ENCODE measurements at places on chromosomes 16 and 17. TPM values are rescaled to one million over a fixed set of nuclear protein-coding genes. Genes with fewer than 3 reads are reported as not detected.

DNA sequence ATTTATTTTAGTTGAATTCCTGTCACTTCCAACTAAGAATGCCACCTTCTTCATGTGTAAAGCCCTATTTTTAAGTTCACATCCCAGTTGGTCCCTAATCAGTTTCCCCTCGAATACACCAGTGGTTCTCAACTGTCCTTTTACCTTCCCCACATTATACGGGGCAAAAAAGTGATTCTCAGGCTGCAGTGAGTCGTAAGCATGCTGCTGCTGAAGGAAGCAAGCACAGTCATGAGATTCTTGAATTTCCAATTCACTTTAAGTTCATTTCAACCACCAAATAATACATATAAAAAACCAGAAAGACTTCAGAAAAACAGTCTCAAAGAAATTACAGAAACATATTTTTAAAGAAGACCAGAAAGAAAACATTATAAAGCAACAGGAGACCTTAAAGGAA lies 47.9 kb downstream of the UBE2G1 start:
- DNase-seq: no peak

The UMOD gene
- total RNA-seq: not detected

DNA sequence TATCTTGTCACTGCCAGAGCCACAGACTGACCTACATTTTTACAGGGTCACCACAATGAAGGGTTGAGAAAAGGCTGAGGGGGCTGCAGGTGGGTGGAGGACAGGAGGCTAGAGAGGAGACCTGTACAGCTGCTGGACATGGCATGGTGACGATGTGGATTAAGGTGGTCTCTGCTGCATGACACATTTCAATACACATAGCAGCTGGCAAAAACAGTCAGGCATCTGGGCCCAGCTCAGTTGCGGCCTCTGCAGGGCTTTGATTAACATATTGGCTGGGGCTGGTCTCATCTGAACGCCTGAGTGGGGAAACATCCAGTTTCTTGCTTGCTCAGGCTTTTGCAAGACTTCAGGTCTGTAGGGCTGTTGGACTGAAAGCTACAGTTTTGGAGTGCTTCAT lies 265.4 kb upstream of the FOXF1 start:
- DNase-seq: no peak

DNA sequence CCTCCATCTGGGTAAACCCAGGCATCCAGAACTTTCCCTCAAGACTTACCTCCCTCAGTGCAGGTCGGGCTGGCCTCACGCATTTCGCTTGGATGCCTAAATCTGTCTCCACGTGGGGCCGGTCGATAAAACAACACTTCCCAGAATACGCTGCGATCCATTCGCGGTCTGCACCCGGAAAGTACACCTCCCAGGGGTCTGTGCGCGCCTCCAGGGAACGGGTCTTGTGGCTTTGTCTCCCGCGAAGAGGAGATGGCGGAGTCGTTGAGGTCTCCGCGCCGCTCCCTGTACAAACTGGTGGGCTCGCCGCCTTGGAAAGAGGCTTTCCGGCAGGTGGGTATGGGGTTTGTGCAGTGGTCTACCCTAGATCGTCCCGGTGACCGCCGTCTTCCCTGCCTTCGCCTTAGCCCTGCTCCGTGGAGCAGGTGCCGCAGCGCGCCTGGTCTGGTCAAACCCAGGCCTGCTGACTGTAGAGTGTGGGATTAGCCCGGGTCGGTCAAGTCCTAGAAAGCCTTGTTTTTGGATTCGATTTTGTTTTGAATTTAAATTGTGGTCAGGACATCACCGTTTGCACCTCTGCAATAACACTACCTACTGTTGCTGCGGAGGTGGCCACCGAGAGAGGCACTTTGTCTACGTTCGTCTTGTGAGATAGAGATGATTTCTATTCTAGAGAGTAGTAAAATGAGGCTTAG lies at the start of gene RPAIN:
TSS of gene RPAIN (plus strand) at position 224 of the 695 bp plus-strand sequence. CDS start at position 253, 29 bp downstream.
- peak; percentile 78 for DNase-seq

The PTX4 gene
- total RNA-seq: 0.18 TPM

DNA sequence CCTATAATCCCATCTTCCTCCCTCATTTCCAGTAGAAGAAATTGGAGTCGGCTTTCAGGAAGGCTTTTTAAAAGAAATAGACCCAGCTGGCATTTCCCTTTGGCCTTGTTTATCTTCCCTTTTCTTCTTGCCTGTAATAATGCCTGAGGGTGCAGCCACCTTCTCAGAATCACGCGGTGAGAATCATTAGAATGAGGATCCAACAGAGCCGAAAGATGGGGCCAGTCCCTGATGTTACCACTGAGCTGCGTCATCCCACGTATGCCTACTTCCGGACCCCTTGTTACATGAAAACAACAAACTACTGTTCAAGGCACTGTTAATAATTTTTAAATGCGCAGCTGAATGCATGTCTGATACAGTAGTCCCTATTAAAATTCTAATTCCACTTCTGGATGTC lies 24.1 kb downstream of the SDR42E1 start:
- no peak for DNase-seq

The ALDH3A1 gene
- total RNA-seq: 0.35 TPM

GRCh38 chr16:19844945-19845641 lies 39.6 kb downstream of the GPRC5B start:
- DNase-seq: no peak

The ATP2C2 gene
- total RNA-seq: 4.3 TPM

GRCh38 chr17:74654742-74655141 lies 31.2 kb upstream of the CD300E start:
- DNase-seq: no peak

The CACNG1 gene
- total RNA-seq: not detected

GRCh38 chr16:29906520-29907244 lies 6.4 kb downstream of the ASPHD1 start:
- DNase-seq: no peak

- peak; percentile 94 for DNase-seq
Measured at GRCh38 chr17:74961657-74962350, 10.8 kb downstream of the HID1 start.

DNA sequence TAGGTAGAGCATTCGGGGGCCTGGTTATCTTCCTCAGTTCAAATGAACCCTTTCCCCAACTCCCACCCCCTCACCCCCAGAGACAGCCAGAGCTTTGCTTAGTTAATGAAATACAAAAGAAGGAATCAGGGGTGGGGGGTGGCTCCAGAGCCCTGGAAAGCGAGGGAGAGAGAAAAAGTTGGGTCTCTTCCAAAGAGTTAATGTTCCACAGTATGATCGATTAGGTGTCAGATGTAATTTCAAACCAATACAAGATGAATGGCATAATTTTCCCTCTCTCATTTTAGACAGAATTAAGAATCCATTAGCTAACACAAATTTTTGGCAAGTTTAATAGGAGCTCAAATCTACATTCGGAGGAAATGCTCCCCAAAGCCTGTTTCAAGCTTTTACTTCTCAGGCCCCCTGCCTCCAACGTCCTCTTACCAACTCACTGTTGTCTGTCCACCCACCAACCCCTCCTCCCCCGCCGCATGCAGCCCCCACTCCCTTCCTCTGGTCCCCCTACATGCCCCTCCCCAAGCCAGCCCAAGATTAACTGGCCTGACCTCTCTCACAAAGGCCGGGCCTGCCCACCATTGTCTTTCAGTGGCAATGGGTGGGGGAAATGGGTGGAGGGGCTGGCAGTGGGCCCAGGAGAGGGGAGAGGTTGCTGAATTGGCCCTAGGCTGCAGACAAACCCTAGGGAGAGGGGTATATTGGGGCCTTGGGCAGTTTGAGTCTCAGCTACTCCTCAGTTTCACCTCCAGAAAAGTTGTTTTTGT lies 28.2 kb downstream of the NEUROD2 start:
- peak; percentile 69 for DNase-seq

The SLFN14 gene
- not detected for total RNA-seq

GRCh38 chr16:50440531-50440930 lies 71.7 kb upstream of the BRD7 start:
- DNase-seq: no peak

DNA sequence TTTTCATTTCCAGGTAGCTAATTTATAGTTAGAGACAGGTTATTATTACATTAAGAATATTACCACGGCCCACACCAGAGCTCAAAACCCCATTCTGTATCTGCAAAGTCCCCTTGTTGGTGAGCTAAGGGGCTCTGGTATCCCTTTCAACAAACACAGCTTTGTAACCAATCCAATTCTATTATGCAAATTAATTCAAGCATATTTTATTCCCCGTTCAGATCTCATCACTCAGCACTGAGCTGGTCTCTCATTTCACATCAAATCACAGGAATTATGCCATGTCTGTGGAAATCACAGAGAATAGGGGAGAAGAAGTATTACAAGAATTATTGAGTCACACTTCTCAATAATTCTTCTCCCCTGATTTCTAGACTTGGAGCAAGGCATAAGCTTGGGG lies 111.7 kb downstream of the CDH11 start:
- DNase-seq: no peak

- no peak for DNase-seq
Measured at GRCh38 chr17:27846042-27846655, 45.8 kb upstream of the NOS2 start.

The OTOP3 gene
- total RNA-seq: not detected

DNA sequence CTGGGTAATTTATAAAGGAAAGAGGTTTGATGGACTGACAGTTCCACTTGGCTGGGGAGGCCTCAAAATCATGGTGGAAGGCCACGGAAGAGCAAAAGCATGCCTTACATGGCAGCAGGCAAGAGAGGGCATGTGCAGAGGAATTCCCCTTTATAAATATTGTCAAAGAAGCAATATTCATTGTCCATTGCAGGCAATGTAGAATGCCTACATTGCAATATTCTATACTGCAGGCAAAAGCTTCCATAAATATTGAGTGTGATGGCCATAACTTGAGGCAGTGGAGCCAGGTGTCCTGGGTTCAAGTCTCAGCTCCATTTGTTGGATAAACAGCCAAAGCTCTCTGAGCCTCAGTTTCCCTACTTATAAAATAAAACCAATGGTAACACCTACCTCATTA lies 322.3 kb downstream of the SHISA9 start:
- DNase-seq: no peak

GRCh38 chr17:27816946-27817345 lies 16.6 kb upstream of the NOS2 start:
- DNase-seq: no peak

DNA sequence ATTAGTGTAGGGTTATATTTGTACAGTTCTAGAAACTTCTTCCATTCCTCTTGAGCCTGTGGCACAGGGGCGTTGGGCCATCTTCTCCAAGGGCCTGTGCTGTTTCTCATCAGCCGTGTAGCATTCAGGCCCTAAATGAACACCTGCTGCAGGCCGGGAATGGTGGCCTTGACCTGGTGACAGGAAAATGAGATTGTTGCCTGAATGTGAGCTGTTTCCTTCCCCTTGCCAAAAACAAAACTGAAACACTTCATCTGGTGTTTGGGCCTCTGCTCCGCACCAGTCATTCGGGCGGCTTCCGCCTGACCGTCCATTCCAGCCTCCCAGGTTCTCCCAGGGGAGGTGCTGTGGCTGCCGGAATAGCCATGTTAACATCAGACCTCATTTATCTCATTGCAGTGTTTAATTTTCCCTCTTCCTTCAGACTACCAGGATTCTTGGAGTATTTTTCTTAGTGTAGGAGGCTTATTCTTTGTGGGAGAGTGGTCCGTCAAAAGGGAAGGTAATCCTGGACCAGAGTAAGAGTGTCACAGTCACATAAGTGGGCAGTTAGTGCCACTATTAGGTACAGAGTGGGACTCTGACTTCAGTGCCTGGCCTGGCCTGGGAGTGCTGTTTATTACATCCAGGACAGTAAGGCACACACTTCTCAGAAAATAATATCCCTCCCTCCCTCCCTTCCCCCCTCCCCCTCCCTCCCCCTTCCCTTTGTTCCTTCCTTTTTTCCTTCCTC lies 61.9 kb downstream of the WWP2 start:
- no peak for DNase-seq

The CD300E gene
- total RNA-seq: not detected

DNA sequence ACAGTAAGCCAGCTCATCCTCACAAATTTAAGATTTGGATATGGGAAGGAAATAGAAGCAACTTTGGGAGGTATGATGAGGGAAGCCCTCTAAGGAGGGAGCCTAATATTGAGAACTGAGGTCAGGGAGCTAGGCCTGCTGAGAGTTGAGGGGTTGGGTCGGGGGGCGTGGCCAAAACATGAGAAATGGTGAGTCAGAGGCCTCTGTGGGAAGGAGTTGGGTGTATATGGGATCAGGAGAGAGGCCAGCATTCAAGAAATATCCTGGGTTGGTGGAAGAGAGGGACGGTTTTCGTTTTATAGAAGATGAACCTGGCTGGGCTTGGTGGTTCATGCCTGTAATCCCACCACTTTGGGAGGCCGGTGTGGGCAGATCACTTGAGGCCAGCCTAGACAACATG lies 48.4 kb downstream of the CLEC16A start:
- no peak for DNase-seq

DNA sequence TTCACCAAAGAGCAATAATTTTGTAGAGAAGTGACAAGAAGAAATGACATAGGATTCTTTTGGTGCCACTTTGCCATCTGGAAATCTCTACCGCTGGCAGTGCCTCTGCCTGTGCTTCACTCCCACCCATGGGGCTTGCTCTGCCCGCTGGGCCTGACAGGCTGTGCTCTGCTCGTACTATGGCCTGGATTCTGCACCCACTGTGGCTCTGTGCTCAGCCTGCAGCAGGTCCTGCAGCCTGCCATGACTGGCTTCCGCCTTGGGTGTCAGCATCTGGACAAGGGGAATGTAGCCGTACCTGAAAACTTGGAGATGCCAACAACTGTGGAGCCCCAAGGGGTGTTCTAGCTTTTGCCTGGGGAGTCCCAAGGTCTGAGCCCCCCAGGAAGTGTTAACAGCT lies 792.3 kb downstream of the CDH8 start:
- DNase-seq: no peak

DNA sequence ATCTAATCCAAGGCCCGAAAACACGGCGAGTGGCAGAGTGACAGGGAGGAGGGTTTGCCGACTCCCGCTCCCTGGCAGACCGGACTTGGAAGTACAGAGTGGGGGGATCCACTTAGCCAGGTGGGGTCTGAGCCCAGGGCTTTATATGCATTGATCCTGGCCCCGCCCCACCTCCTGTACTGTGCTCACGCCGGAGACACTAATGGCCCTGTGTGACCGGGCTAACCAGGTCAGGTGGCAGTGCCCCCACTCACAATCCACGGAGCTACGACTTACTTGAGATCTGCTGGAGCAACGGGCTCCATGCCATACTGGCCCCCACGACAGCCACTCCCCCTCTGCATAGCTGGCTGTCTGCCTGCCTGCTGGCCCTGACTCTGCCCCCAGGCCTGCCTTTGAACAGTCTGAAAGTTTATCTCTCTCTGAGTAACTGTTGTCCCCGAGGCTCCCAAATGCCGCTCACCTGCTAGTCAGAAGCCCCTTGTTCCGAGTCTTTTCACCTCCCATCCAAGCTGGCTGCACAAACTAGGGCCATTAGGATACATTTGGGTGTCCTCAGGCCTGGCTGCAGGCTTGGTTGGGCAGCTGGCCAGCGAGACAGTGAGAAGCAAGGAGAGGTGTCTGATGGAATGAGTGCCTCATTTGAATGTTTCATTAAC lies 28.0 kb downstream of the CACNA1G start:
- DNase-seq: no peak

- no peak for DNase-seq
Measured at GRCh38 chr16:7209598-7209997, 123.0 kb upstream of the RBFOX1 start.

- DNase-seq: no peak
Measured at GRCh38 chr17:16585796-16586195, 16.8 kb upstream of the ZNF287 start.

The KRT15 gene
- 0.37 TPM for total RNA-seq

All from WTC11 (cell line).